ENCODE measurements at places on chromosomes 16 and 17.

DNA sequence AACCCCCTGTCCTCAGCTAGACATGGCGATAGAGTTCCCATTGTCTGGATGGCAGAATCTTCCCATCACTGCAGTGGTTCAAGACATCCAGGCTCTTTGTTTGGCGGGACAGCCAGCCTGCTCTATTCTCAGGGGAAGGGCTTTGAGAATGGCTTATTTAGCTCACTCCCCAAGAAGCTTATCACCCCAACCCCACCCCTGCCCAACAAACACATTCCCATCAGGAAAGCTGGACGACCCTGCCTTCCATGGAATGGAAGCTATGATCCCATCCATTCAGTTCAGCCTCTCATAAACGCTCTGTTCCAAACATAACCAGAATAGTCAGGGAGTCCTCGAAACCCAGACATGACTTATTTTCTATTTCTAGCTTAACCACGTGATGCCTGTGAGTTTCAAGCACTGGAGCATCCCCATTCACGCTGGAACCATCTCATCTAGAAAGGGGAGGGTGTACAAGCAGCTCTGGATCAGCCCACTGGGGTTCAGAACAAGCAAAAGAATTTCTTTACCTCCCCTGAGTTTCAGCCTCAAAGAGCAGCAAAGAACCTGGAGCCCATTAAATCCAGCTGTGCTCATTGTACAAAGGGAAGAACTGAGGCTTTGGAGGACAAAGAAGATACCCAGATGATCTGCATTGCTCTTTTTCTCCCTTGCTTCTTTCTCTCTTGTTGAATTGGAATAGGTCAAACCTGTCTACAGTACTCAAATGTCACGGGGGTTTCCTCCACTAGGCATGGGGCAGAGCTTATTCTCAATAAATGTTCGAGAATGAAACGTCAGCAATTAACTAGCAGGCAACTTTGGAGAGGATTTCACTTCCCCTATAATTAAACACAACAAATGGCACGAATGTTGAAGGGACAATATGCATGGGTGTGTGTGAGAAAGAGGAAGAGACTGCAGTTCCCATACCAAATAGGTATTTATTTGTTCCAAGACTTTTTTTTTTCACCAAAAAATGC, 93.1 kb downstream of the XYLT1 start:
- DNase-seq: no peak

GRCh38 chr17:81513753-81514488, 1.3 kb upstream of the ACTG1 start:
- DNase-seq: no peak

GRCh38 chr17:14270508-14270907, 30.4 kb upstream of the HS3ST3B1 start:
- no peak for DNase-seq

- DNase-seq: peak; percentile 33
Observed at GRCh38 chr16:23072084-23072599, 77.1 kb downstream of the USP31 start.

GRCh38 chr17:44235583-44235936, 16.1 kb upstream of the UBTF start:
- DNase-seq: no peak

DNA sequence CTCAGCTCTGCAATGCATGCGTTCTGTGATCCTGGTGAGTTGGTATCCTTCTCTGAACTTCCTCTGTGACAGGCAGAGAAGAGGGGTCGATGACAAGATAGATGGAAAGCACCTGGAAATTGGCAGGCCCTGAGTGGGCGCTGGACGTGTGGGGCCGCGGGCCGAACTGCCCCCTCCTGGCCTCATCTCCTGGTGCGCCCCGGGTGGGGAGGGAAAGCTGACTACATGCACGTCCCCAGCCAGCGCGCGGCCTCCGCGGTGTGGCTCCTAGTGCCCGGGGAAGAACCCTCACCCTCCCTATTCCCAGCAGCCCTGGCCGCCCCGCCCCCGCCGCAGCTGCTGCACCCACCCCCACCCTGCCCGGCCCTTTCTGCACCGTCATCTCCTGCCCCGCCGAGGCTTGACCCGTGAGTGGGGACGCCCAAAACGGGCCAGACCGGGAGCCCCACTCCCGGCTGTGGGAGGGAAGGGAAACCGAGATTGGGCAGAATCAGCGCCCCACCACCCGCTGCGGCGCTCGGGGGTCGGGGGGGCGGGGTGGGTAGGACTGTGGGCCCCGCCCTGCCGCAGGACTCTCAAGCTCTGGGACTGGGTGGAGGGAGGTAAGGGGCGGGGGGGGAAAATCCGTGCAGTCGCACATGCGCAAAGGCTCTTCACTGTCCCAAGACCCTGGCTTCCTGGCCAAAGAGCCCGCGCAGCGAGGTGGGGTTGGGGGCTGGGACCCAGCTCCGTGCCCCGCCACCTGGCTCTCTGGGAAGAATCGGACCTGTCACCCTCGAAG, at the start of gene NOL3:
NOL3 (plus strand) TSS at position 371 of the 781 bp plus-strand sequence.
- no peak for DNase-seq

DNA sequence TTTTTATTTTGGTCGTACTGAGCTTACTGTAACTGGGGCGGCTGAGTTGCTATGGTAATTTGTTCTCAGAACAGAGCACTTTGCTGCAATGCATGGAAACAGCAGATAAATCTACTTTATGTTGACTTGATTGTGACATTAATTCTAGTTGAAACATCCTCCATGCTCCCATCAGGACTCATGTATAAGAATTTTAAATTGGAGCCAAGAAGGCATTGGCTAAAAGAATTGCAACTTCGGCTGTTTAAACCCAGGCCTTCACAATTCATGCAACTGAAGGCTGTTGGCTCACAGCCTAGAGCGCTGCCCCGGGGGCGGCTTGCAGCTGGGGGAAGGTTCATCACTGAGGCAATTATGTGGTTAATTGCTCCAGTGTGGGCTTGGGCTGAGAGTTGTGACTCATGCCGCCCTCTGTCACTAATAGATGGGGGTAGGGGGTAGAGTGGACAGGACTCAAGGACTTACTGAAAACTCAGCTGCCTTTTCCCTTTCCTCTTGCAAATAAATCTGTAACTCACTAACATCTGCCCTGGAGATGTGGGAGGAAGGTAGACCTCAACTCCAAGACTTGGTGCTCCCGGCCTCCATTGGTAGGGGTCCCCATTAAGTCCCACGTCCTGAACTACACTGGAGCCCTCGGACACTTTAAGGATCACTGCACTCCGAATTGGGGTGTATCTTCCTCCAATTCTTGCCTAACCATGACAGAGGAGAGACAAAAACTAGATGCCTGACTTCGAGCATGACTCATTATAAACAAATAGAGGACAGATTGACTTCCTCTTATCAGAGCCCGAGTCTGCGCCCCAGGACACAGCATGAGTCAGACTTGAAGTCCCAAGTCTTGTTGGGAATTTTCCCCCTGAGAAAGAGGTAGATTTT, 37.5 kb downstream of the ERCC4 start:
- DNase-seq: peak; percentile 73

DNA sequence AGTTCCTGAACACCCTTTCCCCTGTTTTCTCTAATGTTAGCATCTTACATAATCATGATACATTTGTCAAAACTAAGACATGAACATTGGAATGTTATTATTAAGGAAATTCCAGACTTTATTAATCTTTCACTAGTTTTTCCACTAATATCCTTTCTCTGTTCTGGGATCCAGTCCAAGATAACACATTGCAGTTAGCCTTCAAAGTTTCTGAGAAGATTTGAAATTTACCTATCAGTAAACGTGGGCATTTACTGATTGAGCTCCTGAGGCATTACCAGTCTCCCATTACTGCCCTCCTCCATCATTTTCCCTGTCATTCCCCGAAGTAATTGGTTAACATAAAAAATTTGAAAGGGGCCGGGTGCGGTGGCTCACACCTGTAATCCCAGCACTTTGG, 5.7 kb upstream of the CD300LG start:
- no peak for DNase-seq

DNA sequence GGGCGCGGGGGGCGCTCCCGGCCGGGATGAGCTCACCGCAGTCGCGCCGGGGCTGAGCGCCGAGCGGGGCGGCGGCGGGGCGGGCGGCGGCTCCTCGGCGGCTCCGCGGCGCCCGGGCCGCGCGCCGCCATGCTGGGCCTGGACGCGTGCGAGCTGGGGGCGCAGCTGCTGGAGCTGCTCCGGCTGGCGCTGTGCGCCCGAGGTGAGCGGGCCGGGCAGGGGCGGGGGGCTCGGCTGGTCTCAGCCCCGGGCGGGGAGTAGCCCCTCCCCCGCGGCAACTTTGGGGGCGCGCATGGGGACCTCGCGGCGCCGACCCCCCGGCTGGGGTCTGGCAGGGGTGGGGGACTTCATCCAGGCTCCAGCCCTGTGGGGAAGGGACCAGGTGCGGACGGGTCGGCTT, at the start of gene ARHGDIG:
ARHGDIG (plus strand) TSS at position 40 of the 400 bp plus-strand sequence; CDS start at position 130, 90 bp downstream.
- no peak for DNase-seq

GRCh38 chr16:19753815-19754643, 36.0 kb downstream of the IQCK start:
- peak; percentile 35 for DNase-seq

- DNase-seq: no peak
Observed at GRCh38 chr17:76085731-76086366, 6.9 kb downstream of the ZACN start.

GRCh38 chr17:7184647-7185046, 5.5 kb upstream of the ASGR1 start:
- DNase-seq: no peak

- no peak for DNase-seq
Observed at GRCh38 chr17:58643147-58643546, 48.7 kb downstream of the TEX14 start.
